Epithelial cell of proximal tubule (primary cell): ENCODE measurements at places on chromosomes 3 and 15.

- no peak for DNase-seq
Measured at GRCh38 chr3:31562525-31562924, 29.8 kb downstream of the STT3B start.

- no peak for DNase-seq
Measured at GRCh38 chr15:94252906-94253491, 21.6 kb downstream of the MCTP2 start.

DNA sequence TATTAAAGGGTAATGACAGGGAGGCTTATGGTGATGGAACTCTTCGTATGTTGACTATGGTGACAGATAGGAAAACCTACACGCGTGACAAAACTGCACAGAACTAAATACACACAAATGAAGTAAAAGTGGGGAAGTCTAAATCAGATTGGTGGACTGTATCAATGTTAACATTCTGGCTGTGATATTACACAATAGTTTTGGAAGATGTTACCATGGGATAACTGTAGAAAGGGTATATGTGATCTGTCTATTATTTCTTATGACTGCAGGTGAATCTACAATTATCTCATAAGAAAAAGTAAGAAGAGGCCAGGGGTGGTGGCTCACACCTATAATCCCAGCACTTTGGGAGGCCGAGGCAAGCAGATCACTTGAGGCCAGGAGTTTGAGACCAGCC is 9.1 kb downstream of the HIGD2B start:
- DNase-seq = no peak

GRCh38 chr3:16386561-16386960 is 121.5 kb downstream of the OXNAD1 start:
- no peak for DNase-seq

DNA sequence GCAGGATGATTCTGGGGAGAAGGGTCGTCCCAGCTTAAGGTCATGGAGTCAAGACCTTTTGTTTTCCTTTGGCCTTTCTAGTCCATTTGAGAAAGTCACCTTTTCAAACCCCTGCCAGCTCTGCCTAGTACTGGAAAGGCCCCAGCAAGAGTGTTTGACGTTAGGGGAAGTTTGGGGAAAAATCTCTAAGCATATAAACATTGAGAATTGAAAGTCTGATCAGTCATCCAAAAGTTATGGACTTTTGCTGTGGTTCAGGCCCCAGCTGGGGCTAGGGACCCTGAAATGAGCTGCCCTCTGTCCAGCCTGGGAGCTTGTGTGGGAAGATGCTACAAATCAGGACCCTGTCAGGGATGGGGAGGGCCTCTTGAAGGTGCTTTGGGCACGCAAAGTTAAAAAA is 21.6 kb downstream of the SLC6A6 start:
- no peak for DNase-seq

DNA sequence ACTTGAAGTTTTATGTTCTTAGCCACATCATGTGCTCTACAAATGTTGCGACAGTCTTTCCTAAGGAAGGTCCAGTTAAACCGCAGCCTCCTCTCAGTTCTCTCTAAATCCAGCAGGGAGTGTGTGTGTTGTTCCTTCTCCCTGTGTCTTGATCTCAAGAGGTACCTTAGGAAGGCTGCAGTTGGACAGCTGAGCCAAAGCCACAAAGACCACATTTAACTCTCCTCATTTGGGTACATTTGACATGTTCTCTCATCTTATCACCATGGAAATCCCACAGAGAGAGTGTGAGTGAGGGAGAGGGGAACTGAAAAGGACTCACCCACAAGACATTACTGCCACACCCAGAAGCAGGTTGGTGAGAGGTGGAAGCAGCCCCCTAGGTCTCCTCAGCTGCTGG is 79.5 kb downstream of the CD200R1L start:
- no peak for DNase-seq

GRCh38 chr15:72858205-72858604 is 74.6 kb upstream of the ADPGK start:
- DNase-seq = no peak

GRCh38 chr3:27679691-27680090 is 42.4 kb downstream of the EOMES start:
- no peak for DNase-seq

GRCh38 chr3:156093964-156094363 is 26.4 kb upstream of the KCNAB1 start:
- DNase-seq = no peak

- no peak for DNase-seq
Measured at GRCh38 chr3:33103480-33103879, 6.5 kb upstream of the GLB1 start.

DNA sequence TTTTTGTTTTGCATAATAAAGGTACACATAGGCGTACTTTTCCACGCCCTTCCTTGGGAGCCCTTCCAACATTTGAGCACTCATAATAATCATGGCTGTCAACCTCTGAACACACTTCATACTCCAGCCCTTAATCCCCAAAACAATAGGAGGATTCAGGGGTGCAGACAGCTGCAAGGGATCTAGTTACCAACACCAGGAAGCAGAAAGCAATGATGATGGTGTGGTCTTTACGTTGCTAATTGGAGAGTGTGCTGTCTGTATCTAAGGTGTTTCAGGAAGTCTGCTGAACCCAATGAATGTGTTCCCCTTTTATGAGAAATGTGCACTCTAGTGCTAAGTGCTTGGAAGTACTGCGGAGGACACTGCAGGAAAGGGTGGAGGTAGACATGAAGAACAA is 60.3 kb upstream of the PDZRN3 start:
- no peak for DNase-seq

DNA sequence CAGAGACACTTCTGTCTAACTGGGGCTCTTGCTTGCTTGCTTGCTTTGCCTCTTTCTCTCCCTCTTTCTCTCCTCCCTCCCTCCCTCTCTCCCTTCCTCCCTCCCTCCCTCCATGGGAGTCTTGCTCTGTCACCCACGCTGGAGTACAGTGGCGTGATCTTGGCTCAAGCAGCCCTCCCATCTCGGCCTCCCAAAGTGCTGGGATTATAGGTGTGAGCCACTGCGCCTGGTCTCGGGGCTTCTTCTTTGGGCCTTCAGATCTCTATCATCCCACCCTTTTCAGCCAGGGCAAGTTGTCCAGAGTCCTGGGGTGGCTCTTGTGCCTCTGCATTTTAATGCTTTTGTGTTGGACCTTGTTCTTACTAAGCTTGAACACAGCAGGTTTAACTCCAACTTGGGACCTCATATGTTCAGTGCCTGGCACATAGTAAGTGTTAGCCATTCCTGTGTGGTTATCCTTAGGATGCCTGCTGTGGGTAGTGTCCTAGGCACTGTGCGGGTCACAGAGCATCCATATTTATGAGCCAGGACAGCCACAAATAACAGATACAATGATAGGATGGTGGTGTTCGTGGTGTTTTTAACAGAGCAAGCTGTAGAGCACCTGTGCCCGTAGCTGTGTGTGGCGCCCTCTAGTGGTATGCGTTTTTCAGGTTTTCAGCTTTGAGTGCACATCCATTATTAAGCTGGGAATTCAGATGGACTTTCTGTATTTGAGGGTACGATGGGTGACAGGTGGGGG is 75.1 kb downstream of the CCK start:
- DNase-seq = no peak

DNA sequence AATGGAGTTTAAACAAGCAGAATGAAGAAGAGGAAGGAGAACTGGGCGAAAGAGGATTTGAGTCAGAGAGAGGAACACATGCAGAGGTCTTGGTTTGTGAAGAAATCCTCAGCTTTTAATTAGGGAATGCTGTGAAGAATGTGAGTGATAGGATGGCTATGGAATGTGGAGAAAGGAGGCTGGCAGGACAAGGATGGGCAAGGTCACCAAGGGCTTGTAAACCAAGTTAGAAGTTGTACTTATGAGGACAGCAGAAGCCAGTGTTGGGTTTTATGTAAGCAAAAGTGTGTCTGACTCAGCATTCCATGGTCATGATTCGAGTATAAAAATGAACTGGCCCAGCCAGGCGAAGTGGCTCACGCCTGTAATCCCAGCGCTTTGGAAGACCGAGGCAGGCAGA is 60.0 kb upstream of the IL12A start:
- DNase-seq = peak; percentile 96

DNA sequence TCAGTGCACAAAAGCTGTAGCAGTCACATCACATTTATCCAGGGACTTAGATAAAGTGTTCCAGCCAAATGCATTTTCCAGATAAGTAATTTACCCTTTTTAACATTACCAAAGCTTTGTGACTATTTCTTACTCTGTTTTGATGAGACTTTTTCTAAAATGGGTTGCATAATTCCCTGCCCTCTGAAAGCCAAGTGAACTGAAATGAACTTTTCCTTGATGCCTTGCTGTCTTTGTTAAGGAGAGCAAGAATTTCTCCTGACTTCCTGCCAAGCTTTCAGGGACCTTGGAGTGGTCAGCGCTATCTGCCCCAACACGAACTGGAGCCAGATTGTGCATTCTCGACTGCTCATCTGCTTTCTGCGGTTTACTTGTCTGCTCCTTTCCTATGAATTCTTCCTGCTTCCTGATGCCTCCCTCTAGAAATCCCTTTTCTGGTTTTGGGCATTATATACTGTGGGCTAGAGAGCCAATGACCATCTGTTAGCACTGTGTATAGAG is 34.8 kb downstream of the EIF4E3 start:
- DNase-seq = no peak

GRCh38 chr15:56613811-56614210 is 119.5 kb downstream of the ZNF280D start:
- no peak for DNase-seq

DNA sequence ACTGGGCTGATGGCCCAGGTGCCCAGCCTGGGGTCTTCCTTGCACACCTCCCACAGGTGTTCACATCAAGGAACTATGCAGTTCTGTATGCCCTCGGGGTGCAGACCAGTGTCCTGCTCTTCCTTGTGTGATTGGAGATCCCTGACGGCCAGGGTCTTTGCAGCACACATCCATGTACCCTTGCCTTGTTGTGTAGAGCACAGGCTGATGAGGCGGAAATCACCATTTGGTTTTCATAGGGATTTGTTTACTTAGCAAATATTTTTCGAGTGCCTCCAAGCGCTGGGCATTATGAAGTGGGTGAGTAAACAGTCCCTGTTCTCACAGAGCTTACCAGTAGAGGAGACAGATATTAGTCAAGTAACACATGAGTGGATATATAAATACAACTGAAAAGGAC is 209.3 kb upstream of the UMPS start:
- DNase-seq = no peak

DNA sequence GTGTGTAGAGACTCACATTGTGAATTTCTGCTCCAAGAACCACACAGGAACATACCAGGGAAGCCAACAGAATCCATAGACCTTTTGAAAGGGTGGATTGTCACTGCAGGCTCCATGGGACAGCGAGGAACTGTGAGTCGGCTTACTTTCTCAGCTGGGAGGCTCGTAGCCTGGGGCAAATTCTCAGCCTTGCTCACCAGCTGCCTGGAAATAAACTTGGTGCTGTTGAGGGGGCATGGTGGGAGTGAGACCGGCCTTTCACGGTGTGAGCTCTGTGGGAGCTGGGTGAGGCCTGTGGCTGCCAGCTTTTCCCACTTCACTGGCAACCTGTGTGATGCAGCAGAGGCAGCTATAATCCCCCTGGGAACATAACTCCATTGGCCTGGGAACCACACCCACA is 146.6 kb upstream of the P2RY1 start:
- no peak for DNase-seq

DNA sequence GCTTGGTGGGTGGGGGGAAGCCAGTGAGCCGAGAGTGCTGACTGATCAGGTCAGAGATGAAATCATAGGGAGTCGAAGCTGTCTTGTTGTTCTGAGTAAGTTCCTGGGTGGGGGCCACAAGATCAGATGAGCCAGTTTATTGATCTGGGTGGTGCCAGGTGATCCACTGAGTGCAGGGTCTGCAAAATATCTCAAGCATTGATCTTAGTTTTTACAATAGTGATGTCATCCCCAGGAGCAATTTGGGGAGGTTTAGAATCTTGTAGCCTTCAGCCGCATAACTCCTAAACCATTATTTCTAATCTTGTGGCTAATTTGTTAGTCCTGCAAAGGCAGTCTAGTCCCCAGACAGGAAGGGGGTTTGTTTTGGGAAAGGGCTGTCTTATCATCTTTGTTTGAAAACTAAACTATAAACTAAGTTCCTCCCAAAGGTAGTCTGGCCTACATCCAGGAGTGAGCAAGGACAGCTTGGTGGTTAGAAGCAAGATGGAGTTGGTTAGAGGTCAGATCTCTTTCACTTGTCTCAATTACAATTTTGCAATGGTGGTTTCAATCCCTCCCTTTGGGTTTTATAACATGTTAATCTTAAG is 18.7 kb upstream of the MTMR14 start:
- no peak for DNase-seq

DNA sequence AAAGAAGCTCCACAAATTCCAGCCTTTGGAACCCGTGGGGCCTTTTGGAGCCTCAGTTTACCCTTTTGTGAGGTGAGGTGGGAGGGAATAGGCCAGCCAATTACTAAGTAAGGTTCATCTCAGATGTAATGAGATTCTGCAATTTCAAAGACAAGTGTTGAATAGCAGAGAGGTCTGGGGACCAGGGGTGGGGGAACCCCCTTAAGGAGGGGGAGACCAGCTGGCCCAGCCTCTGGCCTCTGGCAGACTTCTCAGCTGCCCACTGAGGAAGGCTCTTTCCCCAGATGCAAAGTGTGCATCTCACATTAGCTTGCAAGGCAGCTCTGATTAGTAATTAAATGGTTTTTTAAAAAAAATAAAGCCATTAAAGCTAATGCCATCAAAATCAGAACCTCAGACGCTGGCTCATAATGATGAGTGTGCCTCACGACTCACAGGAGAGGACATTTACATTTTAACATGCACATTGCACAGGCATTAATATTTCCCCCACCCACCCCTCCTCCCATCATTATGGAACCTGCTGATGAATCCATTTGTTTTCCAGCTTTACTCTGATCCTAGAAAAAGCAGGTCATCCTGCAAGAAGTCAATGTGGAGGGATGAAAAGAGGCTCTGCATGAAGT is 176.7 kb upstream of the TLE3 start:
- no peak for DNase-seq

GRCh38 chr3:12454816-12455121 is 29.5 kb upstream of the TSEN2 start:
- no peak for DNase-seq

GRCh38 chr3:69458803-69459365 is 73.0 kb upstream of the FRMD4B start:
- no peak for DNase-seq

DNA sequence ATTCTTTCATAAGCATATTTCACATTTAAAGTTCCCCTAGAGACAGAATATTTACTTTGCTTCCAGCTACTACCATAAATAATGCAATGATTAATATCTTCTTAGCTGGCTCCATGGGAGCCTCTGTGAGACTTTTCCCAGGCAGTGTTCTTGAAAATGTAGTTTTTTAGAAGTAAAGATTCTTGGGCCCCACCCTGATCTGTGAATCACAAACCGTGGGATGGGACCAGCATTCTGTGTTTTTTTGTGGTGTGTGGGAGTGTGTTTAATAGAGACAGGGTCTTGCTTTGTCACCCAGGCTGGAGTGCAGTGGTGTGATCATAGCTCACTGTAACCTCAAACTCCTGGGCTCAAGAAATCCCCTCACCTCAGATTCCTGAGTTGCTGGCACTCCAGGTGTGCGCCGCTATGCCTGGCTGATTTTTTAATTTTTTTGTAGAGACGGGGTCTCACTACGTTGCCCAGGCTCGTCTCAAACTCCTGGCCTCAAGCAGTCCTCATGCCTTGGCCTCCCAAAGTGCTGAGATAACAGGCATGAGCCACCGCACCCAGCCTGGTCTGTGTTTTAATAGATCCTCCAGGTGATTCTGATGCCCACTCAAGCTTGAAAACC is 83.0 kb downstream of the KLHL25 start:
- no peak for DNase-seq

- DNase-seq = no peak
Measured at GRCh38 chr15:46129145-46129544, 494.3 kb downstream of the SQOR start.

GRCh38 chr15:69673291-69673881 is 220.8 kb downstream of the RPLP1 start:
- DNase-seq = no peak

GRCh38 chr3:79461129-79461792 is 306.5 kb downstream of the ROBO1 start:
- peak; percentile 18 for DNase-seq
